ENCODE measurements at places on chromosomes 7 and 10.

DNA sequence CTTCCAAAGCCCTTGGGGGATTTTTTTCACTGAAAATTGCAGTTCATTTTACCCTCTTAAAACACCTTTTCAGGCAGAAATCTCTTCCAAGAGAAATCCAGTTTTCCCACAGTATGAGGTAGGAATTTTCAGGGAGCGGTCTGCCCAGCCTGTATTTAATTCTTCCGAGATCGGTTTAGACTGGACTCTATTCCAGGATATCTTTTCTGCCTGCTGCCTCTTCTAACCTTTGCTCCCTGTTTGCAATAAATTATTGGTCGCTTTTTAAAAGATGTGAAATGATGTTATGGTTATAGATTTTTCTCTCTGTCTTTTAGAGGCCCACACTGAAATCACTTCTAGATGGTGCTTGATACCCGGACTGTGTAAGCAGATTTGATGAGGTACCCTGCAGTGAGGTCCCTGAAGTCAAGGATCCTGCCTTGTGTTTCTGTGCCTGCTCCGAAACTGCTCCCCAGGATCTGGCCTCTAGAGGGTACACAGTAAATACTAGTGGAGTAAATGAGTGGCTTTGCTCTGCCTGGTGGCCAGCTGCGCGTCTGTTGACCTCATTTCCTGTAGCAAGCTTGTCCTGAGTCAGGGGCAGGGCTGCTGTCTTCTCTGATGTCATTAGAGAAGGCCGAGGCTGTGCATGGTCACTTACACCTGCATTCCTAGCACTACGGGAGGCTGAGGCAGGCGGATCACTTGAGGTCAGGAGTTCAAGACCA, 191.6 kb downstream of the FANK1 start:
- DNase-seq = no peak

DNA sequence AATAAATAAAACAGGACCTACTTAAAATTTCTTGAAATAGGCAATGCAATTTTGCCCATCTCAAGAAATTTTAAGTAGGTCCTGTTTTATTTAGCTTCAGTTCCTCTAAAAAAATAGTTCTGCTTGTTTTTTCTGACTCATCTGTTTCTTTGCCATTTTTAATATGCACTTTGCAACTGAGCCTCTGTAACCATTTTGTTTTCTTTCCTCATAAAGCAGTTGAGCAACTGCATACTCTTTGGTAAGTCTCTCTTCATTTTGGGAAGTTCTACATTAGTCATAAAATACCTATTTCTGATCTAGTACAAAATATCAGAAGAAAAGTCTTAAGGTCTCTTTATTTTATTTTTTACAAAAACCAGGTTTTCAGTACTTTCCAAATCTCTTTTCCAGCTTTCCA, 18.0 kb downstream of the TAS2R40 start:
- DNase-seq = no peak

- no peak for DNase-seq
Observed at GRCh38 chr10:77522268-77522809, 115.3 kb downstream of the KCNMA1 start.

- DNase-seq = no peak
Observed at GRCh38 chr10:75432763-75433162, 1.3 kb downstream of the LRMDA start.

GRCh38 chr10:34710391-34710751, 104.7 kb downstream of the PARD3 start:
- DNase-seq = no peak

GRCh38 chr10:96493871-96494525, 19.7 kb downstream of the TLL2 start:
- DNase-seq = no peak

- no peak for DNase-seq
Observed at GRCh38 chr7:7773334-7774309, 55.2 kb upstream of the RPA3 start.

DNA sequence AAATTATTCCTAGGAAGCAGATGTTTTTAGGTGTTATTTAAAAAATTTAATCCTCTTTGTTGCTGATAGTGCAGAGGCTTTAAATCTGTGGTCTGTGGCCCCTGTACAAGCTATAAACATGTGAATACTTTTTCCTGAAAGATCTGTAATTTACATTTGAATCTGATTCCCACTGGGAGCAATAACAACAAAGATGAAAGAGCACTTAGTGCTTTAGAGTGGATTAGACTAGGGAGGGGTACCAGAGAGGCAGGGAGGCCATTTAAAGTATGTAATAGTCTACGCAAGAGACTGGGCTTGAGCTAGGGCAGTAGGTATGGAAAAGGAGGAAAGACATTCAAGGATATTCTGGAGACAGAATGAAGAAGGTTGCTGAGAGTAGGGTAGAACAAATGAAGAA, 19.1 kb downstream of the BTRC start:
- DNase-seq = no peak

DNA sequence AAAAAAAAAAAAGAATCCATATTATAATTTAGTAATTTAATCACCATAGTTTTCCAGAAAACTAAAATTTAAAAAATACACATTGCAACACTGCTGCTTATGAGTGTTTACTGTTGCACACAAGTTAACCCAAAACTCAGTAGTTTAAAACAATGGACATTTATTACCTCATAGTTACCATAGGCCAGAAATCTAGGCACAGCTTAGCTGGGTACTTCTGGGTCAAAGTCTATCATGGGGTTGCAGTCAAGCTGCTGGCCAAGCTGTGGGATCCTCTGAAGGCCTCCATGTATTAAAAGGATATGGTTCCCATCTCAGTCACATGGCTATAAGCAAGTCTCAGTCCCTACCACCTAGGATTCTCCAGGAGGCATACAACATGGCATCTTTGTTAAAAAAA, 83.6 kb downstream of the ZFAND4 start:
- DNase-seq = no peak

GRCh38 chr7:2282185-2282751, 32.0 kb downstream of the SNX8 start:
- no peak for DNase-seq

- no peak for DNase-seq
Observed at GRCh38 chr7:99308461-99309074, 17.1 kb upstream of the ARPC1A start.

DNA sequence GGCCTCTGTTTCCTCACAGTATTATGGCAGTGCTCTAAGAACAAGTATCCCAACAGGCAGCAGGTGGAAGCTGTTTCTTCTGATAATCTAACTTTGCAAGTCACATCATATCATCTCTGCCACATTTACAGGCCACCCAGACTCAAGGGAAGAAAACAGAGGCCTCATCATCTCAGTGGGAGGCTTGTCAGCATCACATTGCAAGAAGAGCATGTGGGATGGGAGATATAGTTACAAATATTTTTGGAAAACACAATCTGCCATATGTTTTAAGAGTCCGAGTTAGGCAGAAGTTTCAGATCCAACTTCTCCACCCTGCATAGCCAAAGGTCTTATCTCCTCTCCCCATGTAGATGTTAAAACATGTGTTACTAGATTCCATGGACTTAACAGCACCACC, 130.4 kb upstream of the PDE1C start:
- no peak for DNase-seq

DNA sequence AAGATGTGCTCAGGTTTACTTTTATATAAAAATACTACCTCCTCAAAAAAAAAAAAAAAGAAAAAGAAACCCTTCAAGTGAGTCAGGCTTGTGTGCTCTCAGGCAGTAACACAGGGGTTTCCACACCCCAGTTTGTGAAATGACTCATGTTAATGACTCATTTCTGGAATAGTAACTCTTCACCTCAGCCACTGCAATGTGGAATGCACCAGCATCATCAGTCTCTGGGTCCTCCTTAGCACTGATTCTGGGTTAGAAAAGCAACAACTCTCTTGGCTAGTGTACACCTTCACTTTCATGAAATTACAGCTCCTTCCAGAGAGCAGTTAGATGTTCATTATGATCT, 110.6 kb downstream of the EMX2 start:
- DNase-seq = no peak

GRCh38 chr7:48551652-48552051, 372.7 kb upstream of the CDC14C start:
- no peak for DNase-seq

DNA sequence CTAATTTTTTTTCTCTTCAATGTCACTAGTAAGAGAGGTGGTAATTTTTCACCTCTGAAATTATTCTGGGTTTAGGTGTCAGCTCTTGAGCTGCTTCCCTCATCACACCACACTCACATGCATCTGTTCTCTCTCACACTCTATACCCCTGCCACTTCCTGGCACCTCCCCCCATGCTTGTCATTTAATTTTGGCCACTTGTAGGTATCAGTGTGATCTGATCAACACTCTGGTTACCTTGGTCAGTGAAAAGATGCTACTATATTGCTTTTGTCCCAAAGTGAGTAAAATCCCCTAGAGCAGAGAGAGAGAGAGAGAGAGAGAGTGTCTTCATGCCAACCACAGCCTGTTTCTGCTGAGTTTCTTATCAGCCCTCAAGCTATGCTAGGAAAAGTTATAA, 42.5 kb downstream of the STK17A start:
- DNase-seq = no peak

Data from stimulated activated CD4-positive, alpha-beta T cell treated with anti-CD3 and anti-CD28 coated beads, Interleukin-15, amount 100 ng/mL, for 1 hour (primary cell).